ENCODE measurements at places on chromosomes 2 and 18. TPM values are rescaled to one million over a fixed set of nuclear protein-coding genes. Genes with fewer than 3 reads are reported as not detected.

- DNase-seq, result no peak
- peaks cover 23% of the 10 kb centered on the region for H3K4me1 ChIP-seq
- H3K27ac ChIP-seq, result no peak overlapping the region
- H3K27me3 ChIP-seq, result no peaks in the 10 kb centered on the region
- no peaks in the 10 kb centered on the region for H3K36me3 ChIP-seq
These were observed 9.9 kb downstream of the TLK1 start for GRCh38 chr2:171150694-171151285.

GRCh38 chr2:43225093-43225787 lies 1.2 kb downstream of the ZFP36L2 start:
- H3K4me3 ChIP-seq, result peak overlapping the region; percentile 73
- peak overlapping the region; percentile 100 for H3K27ac ChIP-seq
- no peaks in the 10 kb centered on the region for H3K27me3 ChIP-seq
- peaks cover 17% of the 10 kb centered on the region for H3K36me3 ChIP-seq
- DNase-seq, result peak; percentile 87
- peaks cover 46% of the 10 kb centered on the region for H3K4me1 ChIP-seq

DNA sequence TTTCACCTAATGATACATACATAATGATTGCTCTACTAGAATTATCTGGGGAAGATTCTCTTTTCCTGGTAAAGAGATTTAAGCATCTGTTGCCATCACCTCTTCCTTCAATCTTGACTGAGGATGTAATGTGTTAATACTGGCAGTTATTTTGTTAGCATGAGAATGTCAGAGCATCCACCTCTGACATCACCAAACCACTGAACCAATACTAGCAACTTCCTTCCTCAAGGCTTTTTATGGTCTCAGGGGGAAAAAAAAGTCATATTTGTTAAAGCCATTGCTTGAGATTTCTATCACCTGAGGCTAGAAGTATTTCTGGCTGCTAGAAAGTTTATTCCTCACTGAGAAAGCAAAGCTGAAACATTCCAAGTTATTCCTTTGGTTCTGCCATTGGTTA lies 48.5 kb downstream of the DSEL start:
- H3K36me3 ChIP-seq, result no peaks in the 10 kb centered on the region
- H3K27ac ChIP-seq, result no peak overlapping the region
- no peak overlapping the region for H3K4me3 ChIP-seq
- DNase-seq, result no peak
- H3K4me1 ChIP-seq, result no peaks in the 10 kb centered on the region

GRCh38 chr2:16716024-16716423 lies 50.4 kb upstream of the CYRIA start:
- no peaks in the 10 kb centered on the region for H3K27me3 ChIP-seq
- DNase-seq, result no peak
- no peak overlapping the region for H3K4me3 ChIP-seq
- no peaks in the 10 kb centered on the region for H3K4me1 ChIP-seq

OSBPL6 gene
- 0.23 TPM for polyA plus RNA-seq
